A549 (cell line): ENCODE measurements at places on chromosomes 3 and 15. TPM values are rescaled to one million over a fixed set of nuclear protein-coding genes. Genes with fewer than 3 reads are reported as not detected.

- DNase-seq = no peak
These were observed 182.2 kb downstream of the RPLP1 start for GRCh38 chr15:69634860-69635259.

DNA sequence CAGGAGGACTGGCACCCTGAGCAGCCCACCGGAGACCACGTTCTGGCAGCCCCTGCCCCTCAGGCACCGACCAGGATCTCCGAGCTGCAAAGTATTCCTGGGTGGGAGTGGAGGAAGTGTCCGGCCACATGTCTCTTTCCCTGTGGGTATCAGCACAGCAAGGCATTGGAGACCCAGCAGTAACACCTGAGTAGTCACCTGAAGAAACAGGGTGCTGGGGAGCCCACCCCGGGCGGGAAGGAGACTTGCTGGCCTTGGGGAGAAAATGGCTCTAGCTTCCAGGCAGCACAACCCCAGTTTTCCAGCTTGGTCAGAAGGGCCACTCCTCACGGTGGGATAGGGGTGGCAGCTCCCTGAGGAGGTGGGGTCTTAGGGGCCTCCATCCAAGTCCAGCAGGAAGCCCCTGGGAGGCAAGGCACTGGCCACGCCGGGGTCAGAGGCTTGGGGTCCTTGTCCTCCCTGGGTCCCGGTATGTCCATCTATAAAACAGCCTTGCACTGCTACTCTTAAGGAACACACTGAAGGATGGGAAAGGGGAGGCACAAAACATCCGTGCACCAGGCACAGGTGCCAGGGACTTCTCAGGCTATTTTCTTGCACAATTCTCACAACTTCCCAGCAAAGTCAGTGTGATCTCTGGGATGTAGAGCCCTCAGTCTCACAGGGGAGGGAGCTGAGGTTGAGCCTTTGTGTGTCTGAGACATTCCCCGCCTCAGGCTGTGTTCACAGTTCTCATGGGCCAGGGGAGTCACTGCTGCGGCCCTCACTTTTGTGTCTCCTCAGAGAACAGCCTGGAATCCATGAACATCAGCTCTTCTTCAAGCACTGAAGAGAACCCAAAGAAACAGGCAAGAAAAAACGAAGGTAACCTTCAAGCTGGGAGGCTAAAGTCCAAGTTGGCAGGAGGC lies 11.9 kb downstream of the CFAP100 start:
- DNase-seq = no peak

DNA sequence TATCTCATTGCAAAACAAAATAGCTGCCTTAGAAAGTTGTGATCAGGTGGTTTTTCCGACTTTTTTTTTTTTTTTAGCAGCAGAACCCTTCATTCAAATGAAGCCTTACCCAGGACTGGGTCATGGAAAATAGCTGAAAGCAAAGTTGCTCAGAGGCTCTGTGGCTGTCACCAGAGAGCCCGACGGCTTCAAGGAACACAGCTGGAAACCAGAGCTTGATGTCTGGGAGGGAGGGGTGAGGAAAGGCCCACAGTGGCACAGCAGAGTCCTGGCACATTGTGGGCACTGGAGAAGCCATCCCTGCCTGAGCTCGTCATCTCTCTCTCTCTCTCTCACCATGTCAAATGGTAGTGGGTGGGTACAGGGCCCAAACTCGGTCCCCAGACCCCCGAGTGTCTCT lies 77.5 kb downstream of the RPN1 start:
- DNase-seq = no peak

The ARL14 gene
- 0.14 to 0.37 TPM (median 0.24 TPM) in 3 replicates for polyA plus RNA-seq

The ILDR1 gene
- not detected in 3 replicates for polyA plus RNA-seq
